CD4-positive, alpha-beta T cell treated with Interleukin-6 at 100 ng/mL for 8 hours (primary cell): ENCODE measurements at places on chromosomes 11 and 22.

- no peak for DNase-seq
Measured at GRCh38 chr11:16789560-16790485, 51.4 kb downstream of the C11orf58 start.

DNA sequence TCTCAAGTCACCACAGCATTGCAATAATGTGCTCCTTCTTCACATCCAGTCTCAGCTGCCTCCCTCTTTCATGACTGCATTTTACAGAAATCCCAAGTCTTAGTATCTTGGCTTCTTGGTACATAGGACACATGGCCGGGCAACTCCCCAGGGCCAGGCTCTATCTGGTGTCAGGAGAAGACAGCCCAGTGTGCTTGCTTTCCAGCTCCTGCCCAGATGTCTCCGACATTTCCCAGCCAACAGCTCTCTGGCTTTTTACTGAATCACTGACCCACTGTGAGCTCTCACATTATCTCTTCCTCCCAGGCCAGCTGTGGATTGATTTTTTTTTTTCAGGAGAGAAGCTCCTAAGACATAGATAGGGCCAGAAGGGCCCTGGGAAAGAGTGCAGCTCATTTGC lies 346.0 kb upstream of the C11orf87 start:
- no peak for DNase-seq

- no peak for DNase-seq
Measured at GRCh38 chr11:15720460-15720859, 605.7 kb downstream of the INSC start.

GRCh38 chr11:69010964-69011623 lies 2.0 kb downstream of the MRGPRF start:
- no peak for DNase-seq

DNA sequence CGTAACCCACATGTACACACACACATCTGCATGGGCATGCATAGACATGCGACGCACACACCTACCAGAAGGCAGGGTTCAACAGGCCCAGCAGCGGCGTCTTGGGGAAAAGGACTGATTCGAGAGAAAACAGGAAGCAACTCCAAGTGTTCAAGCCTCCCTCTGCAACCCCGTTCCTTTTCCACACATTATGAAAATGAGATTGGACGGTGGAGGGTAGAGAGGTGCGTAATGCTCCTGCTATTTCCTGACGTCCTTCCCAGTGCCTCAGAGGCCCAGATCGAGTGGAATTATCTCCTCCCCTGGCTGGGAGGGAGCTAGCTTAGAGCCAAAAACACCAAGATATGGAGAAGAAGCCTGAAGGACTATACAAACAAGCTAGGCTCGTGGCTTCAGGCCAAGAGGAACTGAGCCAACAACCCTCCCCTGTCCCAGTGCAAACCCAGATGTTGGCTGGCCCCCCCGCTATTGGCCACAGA lies 289.2 kb downstream of the MN1 start:
- no peak for DNase-seq

DNA sequence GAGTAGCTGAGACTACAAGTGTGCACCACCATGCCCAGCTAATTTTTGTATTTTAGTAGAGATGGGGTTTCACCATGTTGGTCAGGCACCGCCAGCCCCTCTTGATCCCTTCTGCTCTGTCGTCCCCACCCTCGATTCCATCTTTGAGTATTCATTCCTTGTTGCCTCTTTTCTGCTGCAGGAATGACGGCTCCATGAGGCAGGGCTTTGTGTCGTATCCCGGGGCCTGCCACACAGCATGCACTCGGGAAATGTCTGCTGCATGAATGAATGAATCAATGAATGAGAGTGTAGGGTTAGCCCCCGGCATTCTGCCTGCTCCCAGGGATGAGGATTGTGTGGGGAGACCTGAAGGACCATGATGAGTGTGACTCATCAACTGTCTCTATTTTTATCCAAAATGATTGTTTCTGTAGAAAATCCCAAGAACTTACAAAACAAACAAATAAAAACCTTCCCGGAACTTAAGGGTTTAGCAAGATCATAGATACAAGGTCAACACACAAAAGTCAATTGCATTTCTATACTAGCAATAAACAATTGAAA lies 54.6 kb upstream of the SLC22A12 start:
- DNase-seq, result no peak

- DNase-seq, result no peak
Measured at GRCh38 chr11:9563196-9563730, 10.2 kb upstream of the WEE1 start.

- DNase-seq, result no peak
Measured at GRCh38 chr11:4071914-4072313, 22.7 kb upstream of the RRM1 start.

GRCh38 chr11:119167933-119168332 lies 592 bp upstream of the NLRX1 start:
- DNase-seq, result no peak

- no peak for DNase-seq
Measured at GRCh38 chr11:102580185-102580951, 44.8 kb downstream of the MMP20 start.

DNA sequence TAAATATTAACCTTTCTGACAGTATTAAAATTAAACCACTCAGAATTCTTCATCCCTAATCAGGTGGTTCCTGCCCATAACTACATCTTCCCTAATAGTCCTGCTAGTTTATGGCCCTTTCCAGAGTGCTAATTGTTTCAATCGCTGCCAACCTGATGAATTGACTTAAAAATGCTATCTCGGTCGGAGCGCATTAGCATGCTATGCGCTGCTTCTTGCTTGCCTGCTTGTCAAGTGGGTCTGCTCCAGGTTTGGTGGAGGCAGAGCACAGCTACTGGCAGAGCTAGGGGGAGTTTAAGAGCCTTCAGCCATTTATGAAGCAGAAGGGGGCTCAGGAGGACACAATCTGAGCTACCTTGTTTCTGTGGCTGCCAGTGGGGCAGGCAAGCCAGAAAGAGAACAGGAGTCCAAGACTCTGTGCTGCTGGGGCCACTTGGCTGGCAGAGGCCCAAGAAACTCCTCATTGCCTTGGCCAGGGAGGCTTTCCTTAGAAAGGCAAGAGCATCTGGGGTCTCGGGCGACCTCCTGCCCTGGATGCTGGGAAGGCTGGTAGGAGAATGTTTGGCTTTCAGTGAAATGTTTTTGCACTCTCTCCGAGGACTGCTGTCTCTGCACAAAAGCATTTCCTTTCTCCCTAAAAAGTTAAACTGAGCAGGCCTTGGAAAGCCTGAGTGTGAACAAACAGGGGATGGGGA lies 62.1 kb upstream of the PHOX2A start:
- no peak for DNase-seq

- peak; percentile 44 for DNase-seq
Measured at GRCh38 chr22:30245985-30246813, at the start of gene LIF. TSS of gene LIF (minus strand) at chr22:30246759. CDS start at chr22:30246695, 64 bp downstream.

DNA sequence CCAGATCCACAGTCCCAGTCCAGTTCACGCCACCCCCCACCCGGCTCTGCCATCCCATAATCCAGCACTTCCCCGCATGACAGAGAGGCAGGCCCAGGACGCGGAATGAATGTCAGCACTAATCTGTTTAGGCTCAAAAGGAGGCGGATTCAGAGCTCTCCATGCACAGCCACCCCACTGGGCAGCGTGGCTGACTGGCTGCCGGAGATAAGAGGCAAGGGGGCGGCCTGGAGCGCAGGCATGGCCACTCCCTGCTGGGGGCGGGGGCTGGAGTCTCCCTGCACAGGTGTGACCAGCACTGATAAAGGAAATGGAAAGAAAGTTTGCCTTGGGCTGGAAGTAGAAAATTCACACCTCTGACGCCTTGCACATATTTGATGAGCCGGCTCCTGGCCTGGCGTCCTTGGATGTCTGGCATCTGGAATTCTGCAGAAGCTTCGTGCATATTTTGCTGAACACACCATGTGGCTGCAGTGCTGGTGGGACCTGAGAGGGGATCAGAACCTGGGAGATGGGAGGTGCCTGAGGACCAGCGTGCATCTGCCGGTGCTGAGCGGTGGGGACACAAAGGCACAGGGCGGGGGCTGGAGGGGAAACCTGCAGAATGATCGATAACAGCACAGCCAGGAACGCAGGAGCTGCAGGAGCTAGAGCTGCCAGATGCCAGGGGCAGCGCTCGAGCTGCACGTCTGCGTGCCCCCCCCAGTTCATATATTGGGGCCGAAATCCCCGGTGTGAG lies 344.4 kb downstream of the CTTN start:
- no peak for DNase-seq

DNA sequence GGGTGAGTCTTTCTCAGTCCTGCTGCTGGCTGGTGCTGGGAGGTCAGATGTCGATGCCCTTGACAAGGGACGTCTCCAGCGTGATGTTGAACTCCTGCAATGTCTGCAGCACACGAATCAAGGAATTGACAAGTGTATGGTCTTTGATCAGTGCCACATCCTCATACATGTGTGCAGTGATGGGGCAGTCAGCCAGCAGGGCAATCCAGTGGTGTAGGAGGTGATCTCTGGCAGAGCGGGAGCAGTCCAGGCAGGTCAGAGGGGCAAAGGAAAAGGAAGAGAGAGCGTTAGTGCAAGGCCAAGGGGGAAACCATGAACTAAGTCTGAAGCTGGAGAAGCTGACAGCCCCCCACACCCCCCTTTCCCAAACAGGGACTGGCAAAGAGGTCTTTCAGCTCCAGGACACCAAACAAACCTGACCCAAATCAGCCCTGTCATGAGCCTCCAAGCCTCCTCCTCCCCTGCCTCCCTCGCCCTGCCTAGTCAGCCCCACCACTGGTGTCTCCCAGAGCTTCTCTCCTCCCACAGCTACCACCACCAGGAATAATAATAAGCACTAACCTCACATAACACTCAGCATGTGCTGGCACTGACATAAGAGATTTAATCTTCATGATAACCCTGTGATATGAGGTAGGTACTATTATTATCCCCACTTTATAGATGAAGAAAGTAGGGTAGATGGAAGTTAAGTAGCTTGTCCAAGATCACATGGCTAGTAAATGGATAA lies 48.4 kb upstream of the SCUBE2 start:
- DNase-seq, result no peak

GRCh38 chr22:42924436-42924835 lies 67.4 kb upstream of the ARFGAP3 start:
- no peak for DNase-seq

DNA sequence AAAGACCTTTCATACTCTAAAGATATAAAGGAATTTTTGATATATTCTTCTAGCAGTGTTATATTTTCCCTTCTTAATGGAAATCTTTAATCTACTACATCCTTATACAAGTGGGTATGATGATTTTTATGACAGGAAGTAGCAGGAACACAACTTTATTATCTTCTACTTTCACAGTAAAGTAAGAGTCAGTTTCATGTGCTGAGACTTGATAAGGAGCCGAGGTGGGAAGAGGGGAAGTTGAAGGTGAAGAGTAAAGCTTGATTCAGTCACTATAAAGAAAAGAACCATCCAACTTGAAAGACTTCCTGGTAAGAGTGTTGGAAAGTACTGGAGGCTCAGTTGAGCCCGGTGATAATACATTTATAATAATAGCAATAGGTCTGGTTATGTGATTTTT lies 82.1 kb upstream of the PTH start:
- DNase-seq, result no peak
